ENCODE measurements at places on chromosomes 16 and 17.

DNA sequence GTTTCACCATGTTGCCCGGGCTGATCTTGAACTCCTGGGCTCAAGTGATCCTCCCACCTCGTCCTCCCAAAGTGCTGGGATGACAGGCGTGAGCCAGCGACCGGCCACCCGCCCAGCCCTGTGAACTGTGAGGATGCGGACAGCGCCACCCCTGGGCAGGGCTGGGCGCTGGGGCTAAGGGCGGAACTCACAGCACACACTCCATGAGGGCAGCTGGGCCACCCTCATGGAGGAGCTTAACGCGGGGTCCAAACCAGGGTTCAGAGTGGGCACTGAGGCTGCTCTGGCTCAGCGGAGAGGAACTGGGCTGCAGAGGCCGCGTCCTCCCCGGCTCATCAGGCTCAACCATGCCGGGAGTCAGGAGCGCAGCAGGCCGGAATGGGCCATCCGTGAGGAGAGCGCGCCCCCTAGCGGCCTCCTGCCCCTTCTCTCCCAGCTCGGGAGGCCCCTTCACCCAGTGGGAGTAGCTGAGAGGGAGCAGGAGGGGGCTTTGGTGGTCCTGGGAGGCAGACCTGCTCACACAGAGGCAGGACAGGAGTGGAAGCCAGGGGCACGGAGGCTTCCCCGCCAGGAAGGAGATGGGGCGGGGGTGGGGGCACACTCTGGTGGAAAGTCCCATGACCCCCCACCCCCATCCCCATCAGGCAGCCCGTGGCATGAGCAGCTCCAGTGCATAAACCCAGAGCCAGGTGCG, 13.8 kb downstream of the CORO7 start:
- peak; percentile 33 for DNase-seq

DNA sequence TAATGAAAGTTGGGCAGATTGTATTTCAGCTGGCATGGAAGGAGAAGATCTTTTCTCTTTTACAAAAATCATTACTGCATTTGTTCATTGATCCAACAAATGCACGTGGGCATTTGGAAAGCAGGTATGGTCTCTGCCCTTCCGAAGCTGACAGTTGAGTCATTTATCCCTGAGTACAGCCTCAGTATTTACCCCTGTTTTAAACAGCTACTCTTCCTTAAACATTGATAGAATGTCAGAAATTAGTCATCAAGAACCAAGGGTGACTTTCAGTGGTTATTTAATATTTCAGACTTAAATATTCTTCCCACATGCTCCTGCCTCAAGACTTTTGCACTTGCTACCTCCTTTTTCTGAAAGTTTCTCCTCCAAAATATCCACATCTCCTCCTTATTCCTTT, 226.7 kb upstream of the HSBP1 start:
- DNase-seq = no peak

- DNase-seq = no peak
Measured at GRCh38 chr17:33260638-33261037, 32.5 kb downstream of the ASIC2 start.

GRCh38 chr16:26970292-26970691, 96.4 kb upstream of the C16orf82 start:
- DNase-seq = no peak

- no peak for DNase-seq
Measured at GRCh38 chr16:10828851-10829366, 10.3 kb upstream of the TVP23A start.

GRCh38 chr16:68384288-68385161, 63.8 kb downstream of the SMPD3 start:
- no peak for DNase-seq

- no peak for DNase-seq
Measured at GRCh38 chr16:64417711-64418227, 704.1 kb downstream of the CDH11 start.

DNA sequence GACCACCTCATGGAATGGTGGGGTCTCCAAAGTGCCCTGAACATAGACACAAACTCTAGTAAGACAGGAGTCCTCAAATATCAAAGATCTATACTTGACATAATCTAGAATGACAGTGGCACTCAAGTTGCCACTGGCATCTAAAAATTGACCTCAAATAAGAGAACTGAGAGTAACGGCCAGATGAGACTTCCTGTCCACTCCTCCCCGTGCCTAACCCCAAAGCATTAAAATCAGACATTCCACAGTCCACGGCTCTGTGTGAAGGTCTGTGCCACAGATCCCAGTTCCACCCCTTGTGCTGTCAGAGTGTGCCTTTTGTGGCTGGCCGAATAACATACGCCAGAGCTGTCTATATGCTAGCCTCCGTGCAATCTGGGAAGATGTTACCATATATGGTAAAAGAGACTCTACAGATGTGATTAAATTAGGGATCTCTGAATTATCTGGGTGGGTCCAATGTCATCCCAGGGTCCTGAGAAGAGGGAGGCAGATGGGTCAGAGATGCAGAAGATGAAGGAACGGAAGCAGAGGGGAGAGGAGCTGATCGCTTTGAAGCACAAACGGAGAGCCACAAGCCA, 21.0 kb upstream of the EVPL start:
- DNase-seq = no peak

- no peak for DNase-seq
Measured at GRCh38 chr16:23837553-23838308, 1.9 kb downstream of the PRKCB start.

- no peak for DNase-seq
Measured at GRCh38 chr17:83199500-83200201, 120.2 kb downstream of the METRNL start.

- DNase-seq = no peak
Measured at GRCh38 chr16:51290442-51291285, 139.6 kb upstream of the SALL1 start.

DNA sequence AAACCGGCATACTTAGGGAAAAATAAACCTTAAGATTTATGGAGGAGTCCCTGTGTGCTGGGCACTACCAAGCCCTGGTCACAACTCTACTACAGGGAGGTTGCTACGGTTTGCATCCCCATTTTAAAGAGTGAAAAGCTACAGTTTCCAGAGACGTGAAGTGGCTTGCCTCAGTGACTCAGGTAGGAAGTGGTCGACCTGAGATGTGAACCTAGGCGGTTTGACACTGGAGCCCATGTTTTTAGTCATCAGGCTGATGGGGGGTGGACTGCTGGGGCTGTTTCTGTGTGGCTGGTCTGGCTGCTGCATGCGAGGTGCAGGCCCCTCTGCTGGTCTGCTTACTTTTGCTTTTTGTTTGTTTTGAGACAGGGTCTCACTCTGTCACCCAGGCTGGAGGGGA, 6.6 kb downstream of the COX6A2 start:
- no peak for DNase-seq

GRCh38 chr17:8120520-8121406, 2.4 kb upstream of the ALOXE3 start:
- DNase-seq = no peak

- DNase-seq = no peak
Measured at GRCh38 chr16:59964232-59964924, 1230.3 kb upstream of the GOT2 start.

GRCh38 chr17:30368912-30369720, 9.6 kb upstream of the CPD start:
- no peak for DNase-seq

DNA sequence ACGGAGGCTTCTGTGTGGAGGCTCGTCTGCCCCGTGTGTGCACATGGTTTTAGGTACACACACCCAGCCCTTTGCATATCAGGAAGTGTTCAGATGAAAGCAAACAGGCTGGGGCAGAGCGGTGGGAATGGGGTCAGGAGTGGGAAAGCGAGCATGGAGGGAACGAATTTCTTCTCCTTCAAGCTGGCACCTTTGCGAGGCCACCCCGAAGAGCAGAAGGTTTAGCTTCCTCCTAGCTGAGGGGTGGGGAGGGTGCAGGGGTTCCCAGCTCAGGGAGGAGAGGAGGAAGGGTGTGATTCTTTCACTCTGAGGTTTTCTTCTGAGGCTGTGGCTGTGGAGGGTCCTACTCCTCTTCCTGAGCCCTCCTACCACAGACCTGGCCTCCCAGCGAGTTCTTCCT, 83.6 kb downstream of the ABR start:
- no peak for DNase-seq

DNA sequence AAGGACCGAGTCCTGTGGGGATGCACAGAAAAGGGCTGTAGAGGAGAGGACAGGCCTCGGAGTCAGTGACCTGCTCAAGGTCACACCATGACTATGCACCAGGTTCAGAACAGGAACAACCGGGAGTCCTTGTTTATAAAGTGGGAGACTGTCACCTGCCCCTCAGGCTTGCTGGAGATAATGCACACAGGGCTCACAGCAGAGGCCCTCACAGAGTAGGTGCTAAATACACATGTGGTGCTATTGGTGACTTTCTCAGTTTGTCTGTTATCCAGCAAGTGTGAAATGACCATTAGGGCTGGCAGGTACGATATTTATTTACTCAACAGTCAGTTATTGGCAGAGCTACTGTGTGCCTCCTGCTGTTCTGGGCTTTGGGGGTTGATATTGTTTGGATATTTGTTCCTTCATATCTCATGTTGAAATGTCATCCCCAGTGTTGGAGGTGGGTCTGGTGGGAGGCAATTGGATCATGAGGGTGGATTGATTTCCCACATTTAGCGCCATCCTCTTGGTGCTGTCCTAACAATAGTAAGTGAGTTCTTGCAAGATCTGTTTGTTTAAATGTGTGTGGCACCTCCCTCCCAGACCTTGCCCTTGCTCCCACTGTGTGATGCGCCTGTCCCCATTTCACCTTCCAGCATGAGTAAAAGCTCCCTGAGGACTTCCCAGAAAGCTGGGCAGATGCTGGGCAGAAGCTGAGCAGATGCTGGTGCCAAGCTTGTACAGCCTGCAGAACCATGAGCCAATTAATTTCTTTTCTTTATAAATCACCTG, 162.1 kb upstream of the MPHOSPH6 start:
- DNase-seq = no peak

GRCh38 chr17:21082001-21082436, 39.2 kb upstream of the USP22 start:
- no peak for DNase-seq

DNA sequence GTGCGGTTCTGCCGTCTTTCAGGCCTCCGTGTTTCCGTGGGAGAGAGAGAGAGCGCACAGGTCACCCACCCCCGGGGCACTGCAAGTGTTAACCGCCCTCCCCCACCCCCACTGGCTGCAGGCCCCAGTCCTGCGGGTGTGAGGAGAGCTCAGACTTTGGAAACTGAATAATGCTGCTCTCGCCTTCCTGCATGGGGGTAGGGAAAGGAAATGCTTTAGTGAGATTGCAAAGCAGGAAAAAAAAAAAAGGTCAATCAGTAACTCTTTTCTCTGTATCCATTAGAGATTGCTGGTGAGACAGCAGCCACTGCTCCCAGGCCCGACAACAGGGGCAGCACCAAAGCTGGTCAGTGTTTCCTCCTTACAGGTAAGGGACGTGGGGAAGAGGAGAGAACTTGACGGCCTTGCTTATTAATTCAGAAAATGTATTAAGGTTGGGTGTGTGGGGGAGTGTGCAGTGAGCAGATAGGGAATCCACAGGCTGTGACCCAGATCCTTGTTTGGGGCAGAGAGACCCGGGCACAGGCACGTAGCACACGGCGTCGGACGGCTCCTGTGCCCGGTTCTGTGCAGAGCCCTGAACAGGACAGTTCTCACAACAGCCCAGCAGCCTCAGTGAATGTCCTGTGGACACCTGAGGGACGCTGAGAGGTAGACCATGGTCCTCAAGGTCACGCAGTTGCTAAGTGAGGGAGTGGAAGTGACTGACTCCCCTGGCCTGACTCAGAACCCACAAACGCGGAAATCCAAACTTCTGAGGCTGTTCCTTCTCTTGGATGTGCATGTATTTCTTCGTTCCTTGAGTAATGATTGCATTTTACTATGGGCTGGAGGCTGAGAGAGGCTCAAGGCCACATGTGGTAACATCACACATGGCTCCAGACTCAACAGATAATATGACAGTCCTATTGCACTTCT, 156.5 kb downstream of the FOXL1 start:
- no peak for DNase-seq

- DNase-seq = no peak
Measured at GRCh38 chr17:41003926-41004325, 4.2 kb upstream of the KRTAP3-2 start.

Data from stimulated activated CD8-positive, alpha-beta memory T cell treated with anti-CD3 and anti-CD28 coated beads, Interleukin-15, amount 100 ng/mL, for 1 hour (primary cell).